Epithelial cell of proximal tubule (primary cell): ENCODE measurements at places on chromosomes 5 and 9. TPM values are rescaled to one million over a fixed set of nuclear protein-coding genes. Genes with fewer than 3 reads are reported as not detected.

Gene PCDHGC4
- total RNA-seq = 0.07 and 0.46 TPM in 2 replicates

Gene CDX1
- total RNA-seq = not detected in 2 replicates

DNA sequence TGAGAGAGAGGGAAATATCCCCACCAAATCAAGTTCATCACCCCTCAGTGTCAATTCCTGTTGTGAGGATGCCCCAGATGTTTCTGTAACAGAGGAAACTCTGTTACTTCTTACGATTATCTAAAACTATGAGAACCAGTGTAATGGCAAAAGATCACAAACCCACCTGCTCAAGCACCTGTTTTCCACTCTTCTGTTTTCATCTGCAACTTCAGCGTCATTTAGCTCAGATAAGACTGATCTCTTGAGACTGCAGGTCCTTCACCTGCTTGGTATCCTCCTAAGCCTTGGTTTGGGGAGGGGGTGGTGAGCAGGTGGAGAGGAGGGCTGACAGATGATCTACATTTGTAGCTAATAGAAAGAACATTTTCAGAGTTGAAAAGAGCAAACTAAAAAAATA lies 229.3 kb downstream of the SLF1 start:
- DNase-seq = no peak

DNA sequence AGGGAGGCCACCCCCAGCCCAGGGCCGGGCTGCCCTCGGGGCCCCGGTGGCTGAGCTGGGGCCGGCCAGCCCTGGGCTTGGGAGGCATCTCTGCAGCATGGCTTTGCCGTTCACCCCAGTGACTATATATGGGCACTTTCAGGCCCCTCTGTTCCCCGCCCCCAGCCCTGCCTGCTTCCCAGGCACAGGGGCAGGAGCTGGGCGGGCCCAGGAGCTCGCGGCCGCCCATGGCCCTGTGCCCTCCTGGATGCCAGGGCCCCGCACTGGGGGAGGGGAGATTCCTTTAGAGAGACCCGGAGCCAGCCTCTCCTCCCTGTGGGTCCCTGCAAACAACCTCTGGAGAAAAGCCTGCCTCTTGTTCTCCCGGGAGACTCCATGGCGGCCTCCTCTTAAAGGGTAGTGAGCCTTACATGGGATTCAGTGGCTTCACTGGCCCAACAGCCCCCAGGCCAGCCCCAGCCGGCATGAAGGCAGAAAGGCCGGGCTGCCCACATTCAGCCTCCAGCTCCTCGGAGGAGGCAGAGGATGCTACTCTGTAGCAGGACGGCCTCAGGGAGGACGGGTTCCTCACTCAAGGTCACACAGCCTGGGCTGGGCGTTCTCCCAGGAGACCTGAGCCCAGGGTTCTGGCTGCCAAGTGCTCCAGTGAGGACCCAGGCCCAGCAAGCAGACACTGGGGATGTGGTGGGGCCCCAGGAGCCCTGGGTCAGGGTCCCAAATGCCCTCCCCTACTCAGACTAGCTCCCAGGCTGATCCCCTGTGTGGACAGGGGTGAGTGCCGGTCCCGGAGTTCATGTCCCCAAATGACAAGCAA lies 4.1 kb downstream of the NACC2 start:
- no peak for DNase-seq

GRCh38 chr5:40235471-40236400 lies 444.0 kb upstream of the PTGER4 start:
- DNase-seq = no peak

GRCh38 chr5:170178814-170179213 lies 54.0 kb upstream of the C5orf58 start:
- no peak for DNase-seq

DNA sequence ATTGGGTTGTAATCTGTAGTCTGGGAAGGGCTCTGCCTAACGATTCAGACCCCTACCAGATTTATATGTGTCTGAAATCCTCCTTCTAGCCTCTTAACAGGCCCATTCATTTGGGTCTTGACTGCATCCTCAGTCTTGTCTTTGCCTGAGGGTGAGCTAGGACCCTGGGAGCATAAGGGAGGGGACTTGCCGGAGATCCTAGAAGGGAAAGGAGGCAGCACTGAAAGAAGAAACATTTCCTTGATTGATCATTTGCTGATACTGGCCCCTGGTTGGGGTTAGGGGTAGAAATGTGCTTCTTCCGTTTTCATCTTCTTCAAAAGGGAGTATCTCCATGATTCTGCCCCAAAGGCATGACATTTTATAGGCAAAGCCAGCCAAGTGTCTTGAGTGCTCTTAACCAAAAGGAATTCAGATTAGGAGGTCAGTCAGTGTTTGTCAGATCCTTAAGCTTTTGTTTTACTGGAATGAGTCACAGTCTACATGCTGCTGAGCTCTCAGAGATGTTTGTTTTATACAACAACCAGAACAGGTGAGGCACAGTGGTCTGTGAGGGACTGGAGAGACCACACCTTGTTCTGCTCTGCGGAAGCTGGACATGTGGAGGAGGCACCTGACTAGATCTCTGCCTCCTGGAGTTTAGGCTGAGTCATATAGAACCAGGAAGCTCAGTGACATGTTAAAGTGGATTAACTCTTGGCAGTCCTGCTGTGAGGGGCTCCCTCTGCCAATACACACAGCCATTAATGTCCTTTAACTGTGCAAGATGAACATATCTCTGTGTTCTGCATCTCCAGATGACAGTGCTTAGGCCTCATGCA lies 37.7 kb downstream of the PCDHAC2 start:
- peak; percentile 58 for DNase-seq

DNA sequence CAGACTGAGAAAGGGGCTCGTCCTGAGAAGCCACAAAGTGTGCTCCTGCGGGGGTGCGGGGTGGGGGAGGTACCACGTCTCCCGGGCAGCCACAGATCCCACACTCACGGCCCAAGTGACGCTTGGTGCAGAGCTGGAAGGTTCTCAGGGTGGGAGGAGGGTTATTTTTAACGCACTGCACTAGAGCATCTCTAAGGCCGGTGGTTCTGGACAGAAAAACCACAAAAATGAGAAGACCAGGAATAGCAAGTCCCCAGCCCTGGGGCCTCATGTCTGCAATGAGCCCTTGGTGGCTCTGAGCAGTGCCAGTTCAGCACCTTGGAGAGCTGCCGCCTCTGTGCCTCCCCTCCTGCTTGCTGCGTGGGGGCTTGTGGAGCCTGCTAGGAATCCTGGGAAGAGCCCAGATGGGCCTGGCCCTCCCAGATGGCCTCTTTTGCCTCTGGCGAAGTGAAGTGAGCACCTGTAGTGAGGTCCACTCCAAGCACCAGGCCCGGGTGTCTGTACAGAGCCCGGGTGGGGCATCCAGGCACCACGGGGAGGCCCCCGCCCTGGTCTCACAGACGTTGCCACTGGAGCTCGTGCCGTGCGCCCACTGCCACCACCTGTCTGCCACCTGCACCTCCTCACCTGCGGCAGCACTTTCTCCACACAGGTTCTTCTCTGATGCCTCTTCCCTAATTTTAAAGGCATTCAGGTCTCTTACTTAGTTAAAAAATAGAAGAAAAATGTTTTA lies 48.9 kb upstream of the CACNA1B start:
- no peak for DNase-seq

GRCh38 chr5:114822863-114823262 lies 346.8 kb downstream of the TRIM36 start:
- no peak for DNase-seq
